ENCODE measurements at places on chromosomes 6 and 20.

DNA sequence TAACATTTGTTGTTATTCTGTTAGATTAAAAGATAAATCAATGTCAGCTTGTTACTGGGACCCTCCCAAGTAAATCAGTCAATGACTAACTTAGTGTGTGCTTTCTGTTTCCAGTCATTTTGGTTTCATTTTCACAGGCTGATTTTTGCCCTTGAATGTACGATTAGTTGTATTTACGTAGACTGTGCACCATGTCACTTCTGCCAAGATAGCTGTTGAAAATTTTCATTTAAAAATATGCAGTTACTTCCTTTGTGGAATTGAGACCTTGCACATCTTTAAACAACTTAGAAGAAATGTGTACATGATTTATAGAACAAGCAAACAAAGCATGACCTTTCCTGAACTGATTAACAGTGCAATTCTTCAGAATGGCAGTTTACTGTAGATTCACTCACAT lies 944.8 kb upstream of the CITED2 start:
- DNase-seq: no peak

DNA sequence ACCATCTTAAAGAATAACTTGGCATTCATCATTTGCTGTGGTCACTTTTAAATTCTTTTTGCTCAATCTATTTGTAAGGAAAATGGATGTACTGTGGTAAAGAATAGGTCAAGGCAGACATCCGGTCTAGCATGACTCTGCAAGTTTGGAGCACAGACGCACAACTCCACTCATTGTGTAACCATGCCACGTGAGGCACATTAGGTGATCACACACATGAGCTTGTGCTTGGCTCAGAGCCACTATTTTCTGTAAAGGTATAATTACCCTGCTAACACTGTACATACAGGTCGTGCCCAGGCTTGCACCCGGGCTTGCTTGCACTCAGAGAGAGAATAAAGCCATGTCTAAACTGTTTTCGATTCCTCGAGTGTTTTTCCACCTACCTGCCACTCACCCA lies 1289.1 kb upstream of the ADGRB3 start:
- no peak for DNase-seq

DNA sequence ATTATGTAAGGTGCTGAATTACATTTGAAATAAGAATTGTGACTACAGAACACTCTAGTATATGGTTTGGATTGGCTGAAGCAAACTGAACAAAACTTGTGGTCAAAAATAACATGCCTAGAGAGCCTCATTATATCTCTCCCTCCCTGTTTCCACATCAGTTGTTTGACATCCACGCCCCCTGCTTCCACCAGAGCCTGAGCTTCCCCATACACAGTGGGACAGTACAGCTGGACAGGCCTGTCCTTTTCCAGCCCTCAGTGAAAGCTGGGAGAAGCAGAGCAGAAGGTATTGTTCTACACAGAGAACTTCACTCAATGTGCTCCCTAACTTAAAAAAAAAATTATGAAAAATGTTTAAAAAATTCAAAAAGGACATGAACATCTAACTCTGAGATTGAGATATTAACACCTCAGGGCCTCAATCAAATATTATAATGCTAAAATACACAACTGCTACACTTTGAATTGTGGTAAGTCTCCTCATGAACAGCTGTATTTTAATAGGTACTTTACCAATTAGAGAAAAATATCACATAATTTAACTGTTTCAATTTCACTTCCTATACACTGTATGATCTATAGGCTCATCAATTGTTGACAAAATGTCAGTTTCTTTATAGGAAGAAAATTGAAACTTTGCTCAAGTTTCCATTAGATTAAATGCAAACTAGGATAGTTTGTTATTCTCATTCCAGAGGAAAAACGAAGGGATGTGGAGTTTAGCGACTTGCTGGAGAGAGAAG lies 44.9 kb upstream of the SCML4 start:
- no peak for DNase-seq

DNA sequence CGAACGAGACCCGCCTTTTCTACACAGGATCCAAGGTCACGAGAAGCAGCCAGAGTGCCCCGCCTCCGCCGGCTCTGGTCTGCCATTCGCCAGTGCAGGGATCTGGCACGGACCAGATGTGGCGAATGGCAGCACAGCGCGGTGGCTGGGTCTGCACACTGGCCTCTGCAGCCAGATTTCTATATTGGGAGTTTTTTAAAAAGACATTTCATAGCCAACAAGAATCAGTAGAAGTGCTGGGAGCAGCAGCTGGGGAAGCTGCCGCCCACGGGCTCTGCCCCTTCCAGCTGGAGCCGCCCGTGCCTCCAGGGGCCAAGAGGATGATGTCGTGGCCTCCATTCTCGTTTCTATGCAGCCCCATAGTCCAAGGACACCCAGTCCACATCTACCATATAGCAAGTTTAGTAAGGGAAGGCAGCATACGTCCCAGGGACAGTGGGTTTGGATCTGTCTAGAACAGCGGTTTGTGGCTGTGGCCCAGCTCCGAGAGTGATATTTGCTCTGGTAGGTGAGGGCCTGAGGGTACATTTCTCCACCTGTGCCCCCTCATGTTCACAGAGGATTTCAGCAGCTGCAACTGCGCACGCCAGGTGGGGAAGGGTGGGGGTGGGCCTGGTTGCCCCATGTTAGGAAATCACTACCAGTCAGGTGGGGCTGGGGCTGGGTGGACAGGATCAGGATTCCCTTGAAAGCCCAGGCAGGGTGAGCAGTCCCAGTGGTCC lies 333.7 kb downstream of the ZFAND3 start:
- DNase-seq: no peak

All from stimulated activated CD4-positive, alpha-beta T cell treated with anti-CD3 and anti-CD28 coated beads, TNF-alpha, amount 100 ng/mL, for 48 hours (primary cell).